ENCODE measurements at places on chromosomes 1 and 21.

- no peak for DNase-seq
These were observed 1.1 kb downstream of the IL10RB start for GRCh38 chr21:33267250-33267649.

DNA sequence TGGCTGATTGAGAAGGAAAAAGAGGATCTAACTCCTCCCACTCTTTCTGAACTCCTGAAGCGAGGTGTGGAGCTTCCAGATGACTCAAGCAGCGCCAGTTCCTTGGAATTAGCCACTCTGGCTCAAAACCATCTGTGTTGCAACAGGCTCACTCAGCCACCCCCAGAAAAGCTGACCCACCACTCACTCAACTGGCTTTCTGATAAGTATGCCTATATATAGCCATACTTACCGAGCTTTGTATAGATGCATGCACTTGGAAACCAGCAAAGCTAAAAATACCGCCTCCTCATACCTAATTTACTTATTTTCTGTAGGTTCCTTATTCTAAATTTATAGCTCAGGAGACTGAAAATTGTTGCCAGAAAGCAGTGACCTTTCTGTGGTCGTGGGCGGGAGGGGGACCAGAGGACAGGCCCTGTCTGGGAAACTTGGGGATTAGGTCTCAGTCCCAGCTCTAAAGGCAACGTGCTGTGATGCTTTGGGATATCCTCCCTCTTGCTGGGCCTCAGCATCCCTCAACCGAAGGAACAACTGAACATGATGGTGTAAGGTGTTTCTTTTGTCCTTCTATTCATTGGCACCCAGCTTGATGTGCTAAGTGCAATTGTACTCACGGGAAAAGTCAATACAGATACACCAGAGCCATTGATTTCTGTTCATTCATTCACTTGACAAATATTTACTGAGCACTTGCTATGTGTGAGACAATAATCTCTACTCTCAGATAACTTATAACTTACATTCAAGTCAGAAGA is 65.7 kb downstream of the NENF start:
- DNase-seq: no peak

DNA sequence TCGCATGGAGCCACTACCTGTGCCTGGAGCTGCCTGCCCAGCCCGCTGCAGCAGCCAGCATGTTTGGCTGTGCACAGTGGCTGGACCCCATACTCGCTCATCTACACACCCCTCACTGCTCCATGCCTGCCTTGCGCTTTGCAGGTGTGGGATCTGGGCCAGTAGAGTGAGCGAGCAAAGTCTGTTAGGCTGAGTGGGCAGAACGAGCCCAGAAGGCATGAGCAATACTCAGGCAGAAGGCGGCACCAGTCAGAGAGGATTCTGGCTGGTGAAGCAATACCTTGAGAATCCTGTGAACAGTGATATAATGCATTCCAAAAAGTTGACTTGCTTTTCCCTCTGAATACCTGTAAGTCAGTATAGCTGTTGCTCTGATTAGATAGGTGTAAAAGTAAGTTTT is 816.4 kb downstream of the KCNT2 start:
- no peak for DNase-seq

DNA sequence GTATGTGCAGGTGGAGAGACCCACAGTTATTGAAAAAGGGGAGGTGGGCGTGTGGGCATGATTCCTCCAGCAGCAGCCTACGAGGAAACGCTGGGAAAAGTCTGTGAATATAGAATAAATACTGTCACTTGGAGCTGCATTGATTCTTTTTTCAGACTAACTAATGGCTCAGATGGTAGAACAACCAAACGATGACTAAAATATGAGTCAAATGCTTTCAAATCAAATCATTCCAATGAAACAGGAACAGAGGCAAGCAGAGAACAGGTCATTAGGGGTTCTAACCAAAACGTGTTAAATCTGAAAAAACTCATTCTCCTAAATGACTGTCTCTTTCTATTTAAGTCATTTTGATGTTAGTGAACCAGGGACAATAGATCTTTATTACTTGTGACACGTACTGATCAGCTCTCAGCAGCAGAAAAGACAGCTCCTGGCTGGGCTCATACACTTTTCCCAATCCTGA is 35.1 kb upstream of the SEC16B start:
- no peak for DNase-seq

- DNase-seq: no peak
These were observed 36.8 kb upstream of the TENT5C start for GRCh38 chr1:117568999-117569398.

DNA sequence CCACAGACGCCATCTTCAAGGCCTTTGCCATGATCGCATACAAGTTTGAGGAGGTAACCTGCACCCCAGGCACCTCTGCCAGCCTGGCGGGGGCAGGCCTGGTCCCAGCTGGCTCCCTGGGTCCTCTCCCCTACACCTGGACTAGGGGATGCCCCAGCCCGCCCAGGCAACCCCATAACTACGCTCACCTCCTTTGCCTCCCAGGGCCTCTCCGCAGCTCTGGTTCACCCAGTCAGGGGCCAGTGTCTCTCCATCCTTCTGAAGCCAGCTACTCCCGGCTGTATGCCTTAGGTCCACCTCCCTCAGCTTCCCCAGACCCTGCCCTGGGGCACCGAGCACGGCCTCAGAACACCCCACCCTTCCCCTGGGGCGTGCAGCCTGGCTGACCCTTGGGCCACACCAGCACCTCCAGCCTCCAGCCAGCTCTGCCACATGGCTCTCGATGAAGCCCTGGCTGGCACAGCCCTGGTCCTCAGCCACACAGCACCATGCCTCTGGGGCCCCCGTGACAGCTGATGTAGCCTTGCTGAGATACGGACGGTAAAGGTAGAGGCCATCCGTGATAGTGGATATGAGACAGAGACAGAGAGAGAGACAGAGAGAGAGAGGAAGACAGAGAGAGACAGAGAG is 80.4 kb upstream of the COL6A1 start:
- no peak for DNase-seq

DNA sequence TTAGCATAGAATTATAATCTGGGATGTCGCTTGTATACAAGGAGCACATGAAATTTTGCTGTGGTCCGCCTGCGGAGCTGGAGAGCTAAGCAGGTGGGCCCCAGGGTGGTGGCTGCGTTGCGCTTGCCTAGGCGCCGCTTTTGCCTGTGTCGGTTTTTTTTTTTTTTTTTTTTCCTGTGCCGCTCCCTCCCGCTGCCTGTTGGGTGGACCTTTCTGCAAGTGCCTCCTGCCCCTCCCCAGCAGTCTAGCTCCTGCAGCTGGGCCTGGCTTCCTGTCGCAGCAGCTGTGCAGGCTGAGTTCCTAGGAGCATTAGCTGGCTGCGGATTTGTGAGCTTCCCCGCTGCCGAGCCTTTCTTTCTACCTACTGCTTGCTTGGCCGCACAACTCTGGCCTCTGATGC is 20.6 kb downstream of the PYHIN1 start:
- DNase-seq: no peak

DNA sequence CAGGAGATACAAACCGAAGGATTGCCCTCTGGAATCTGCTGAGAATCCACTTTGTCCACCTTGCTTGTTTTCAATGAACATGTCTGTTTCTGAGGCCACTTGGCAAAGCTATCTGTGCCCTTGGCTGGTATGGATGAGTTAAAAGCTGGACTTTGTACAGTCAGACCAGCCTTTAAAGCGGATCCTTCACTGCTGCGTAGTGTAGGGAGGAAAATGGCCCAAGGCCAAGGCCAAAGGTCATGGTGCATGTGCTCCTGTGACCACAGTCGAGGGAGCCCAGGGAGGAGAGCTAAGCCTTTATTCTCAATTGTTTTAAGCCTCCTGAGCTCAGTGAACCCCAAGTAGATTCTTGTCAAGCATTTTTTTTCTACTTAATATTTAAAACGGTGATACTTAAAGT is 37.0 kb downstream of the KCNJ15 start:
- DNase-seq: no peak

- no peak for DNase-seq
These were observed 6.9 kb upstream of the NR1I3 start for GRCh38 chr1:161244888-161245287.

GRCh38 chr1:48492392-48492791 is 20.4 kb upstream of the SPATA6 start:
- DNase-seq: no peak

GRCh38 chr1:115837341-115837739 is 3.6 kb downstream of the NHLH2 start:
- no peak for DNase-seq

GRCh38 chr21:44666401-44667320 is at the start of gene KRTAP12-2:
TSS of gene KRTAP12-2 (minus strand) at chr21:44666927. CDS start at chr21:44666886, 41 bp downstream.
- DNase-seq: no peak

- no peak for DNase-seq
These were observed 356.1 kb downstream of the OMA1 start for GRCh38 chr1:58190267-58190988.

- DNase-seq: no peak
These were observed 206.3 kb upstream of the KCTD3 start for GRCh38 chr1:215360758-215361157.

- DNase-seq: no peak
These were observed 20.2 kb downstream of the TAL1 start for GRCh38 chr1:47211796-47212269.

DNA sequence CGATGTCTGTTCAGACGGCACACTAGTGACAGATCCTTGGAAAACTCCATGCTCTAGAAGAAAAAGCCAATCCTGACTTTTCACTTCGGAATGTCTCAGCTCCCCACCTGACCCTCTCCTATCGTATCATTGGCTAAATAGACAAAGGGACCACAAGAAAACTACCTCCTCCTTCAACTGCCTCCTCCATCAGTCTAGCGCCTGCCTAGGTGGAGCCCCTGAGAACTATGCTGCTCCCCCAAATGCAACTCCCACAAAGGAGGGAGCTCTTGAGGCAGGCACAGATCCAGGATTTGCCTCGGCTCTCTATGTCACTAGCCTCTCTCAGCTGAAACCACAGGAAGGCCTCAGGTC is 148.4 kb downstream of the TOMM20 start:
- no peak for DNase-seq

DNA sequence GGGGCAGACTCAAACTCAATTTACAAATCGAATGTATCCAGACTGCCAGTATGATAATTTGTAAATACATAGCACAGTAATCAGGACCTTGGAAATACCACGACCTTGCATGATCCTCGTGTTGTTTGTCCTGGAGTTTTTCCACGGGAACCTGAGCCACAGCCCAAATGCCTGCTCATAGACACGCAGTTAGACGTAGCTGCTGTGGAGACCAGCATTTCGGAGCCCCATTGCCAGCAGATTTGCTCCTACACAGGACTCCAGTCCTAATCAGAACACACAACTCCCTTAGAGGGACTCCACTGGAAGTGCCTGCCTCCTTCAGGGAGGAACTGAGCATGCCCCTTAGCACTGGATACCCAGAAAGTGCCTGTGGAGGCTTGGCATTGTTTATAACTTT is 163.2 kb downstream of the GALNT2 start:
- DNase-seq: no peak

DNA sequence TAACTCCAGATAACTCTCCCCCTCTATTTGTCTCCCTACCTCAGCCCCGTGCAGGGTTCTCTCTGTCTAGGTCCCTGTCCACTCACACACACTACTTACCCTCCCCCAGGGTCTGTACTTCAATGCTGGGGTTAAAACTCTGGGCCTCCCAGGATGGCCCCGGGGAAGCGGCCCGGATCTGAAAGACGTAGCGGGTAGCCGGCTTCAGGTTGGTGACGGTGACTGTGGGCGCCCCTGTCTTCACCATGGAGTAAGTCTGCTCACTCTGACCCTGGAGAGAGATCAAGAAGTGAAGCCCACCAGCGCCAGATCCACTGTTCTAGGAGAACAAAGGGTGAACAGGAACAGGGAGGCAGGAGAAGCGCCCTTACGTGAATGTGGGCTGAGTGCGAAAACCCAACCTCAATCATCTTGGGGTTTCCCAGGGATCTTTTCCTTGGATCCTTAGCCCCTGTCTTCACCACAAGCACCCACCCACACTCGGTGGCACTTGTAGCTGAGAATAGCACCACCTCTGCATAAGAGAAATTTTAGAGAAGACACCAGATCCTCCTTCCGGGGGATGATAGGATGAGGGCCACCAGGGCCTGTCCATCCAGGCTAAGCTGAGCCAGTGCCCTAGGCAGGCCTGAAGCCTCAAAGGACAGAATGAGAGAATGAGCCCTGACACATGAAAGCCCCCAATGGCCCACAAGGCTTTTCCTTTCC is 33.5 kb downstream of the EPHA10 start:
- DNase-seq: no peak

- DNase-seq: no peak
These were observed 12.5 kb downstream of the MAST2 start for GRCh38 chr1:45815667-45816458.

GRCh38 chr1:101290119-101290921 is 53.5 kb downstream of the S1PR1 start:
- DNase-seq: no peak

GRCh38 chr1:160158534-160158933 is 7.1 kb downstream of the ATP1A4 start:
- DNase-seq: no peak

GRCh38 chr1:180642781-180643180 is 11.0 kb downstream of the XPR1 start:
- no peak for DNase-seq

DNA sequence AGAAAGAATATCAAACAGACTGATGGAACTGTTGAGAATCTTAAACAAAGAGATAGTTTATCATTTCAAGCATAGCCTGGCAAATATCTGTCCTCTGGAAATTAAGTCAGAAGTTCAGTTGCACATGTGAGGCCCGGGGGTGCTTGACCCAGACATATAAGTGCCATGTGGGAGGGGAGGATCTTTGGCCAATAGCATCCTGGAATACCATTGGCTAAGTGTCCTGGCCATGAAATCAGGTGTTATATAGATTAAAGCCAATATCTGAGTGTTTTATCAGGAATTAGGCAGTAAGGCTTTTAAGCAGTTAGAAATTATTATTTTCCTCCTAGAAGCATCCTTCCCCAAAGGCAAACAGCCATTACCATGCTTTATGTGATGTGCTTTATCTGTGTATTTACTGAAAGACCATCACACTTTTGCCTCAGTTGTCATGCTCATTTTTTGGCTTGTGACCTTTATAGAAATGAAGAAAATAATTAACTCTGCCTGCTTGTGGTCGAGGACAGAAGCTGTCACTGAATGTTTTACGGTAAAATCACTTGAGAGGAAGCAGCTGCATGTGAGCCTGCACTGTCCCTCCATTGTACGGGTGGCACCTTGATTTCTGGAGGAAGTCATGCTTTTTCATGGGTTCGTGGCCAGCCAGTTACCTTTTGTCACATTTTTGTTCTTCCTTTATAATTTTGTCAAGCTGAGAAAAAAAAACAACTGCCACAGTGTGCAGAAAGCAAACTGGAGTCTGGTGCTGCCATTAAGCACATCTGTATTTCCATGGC is 259.9 kb upstream of the FMN2 start:
- DNase-seq: no peak

DNA sequence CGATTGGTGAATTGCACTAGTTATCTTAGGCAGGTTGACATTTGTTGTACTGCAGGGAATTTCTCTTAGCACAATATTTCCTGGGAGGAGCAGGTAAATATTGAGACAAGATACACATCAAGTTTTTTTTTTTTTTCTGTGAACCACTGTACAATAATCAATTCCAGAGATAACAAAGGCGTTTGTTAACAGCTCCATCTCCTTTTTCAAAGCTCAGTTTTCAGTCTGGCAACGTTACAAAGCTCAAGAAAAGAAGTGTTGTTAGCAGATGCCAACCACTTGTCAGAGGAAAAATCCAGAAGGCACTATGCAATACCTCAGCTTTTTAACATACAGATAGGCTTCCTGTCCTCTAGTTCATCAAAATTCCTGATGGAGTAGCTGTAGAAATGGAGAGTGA is 40.9 kb upstream of the DAB1 start:
- DNase-seq: no peak
